ENCODE measurements at places on chromosomes 5 and 9.

DNA sequence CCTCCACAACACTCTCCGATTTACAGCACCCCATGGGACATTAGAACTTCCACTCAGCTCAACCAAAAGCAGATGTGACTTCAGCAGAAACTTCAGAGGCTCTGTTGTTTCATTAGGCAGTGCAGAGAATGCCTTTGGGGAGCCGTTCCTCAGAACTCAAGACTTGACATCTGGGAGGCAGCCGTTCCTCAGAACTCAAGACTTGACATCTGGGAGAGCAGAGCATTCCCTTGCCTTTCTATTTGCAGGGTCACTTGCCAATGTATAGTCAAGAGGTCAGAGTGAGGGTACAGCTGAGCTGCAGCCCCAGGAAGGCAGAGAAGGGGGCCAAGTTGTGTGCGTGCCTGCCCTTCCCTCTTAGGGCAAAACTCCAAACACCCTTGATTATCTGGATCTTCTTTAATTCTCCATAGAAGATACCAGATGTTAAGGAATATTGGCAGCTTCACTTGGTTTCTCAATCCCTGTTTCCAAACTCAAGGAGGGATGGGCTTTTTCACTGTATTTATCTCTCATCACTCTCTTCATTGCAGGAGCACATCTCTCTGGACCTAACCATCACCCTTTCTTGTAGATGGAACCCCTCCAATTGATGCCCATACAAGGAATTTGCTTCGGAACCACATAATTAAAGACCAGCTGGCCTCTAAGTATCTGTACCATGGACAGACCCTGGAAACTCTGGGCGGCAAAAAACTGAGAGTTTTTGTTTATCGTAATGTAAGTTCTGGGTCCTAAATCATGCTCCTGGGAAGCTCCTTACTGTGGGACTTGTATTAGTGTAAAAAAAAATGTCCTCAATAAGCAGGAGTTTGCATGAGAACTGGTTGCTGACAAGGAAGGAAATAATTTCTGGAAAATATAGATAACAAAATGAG lies 25.6 kb downstream of the TGFBI start:
- DNase-seq = no peak

DNA sequence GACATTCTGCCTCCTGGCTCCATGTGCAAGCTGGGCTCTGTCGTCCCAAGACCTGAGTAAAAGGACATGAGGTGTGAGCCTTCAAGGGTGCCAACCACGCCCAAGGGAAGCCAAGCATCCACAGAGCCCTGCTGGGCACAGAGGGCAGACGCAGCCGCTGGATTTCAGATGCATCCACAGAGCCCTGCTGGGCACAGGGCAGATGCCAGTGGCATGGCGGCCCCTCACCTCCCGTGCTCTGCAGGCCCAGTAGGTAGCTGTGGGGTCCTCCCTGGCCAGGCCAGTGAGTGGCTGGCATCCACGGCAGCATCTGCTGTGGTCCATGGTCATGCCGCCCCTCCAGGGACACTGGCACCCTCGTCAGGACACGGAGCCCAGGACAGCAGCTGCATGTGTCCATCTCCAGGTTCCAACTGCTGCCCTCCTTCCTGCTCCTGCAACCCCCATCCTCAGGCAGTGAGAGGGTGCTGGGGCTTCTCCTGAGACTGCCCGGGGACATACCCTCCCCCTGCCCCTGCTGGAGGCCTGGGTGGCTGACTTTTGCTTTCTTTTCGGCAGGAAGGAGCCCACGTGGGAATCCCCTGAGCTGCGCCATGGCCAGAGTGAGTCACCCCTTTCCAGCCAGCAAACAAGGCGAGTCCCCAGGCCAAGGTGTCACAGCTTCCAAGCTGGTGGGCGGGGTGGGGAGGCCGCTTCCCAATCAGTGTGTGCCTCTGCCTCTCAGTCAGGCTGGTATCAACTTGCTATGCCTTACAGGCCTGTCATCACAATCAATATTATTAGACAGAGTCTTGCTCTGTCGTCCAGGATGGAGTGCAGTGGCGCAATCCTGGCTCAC lies 4.0 kb upstream of the TRAF2 start:
- DNase-seq = peak; percentile 95

- peak; percentile 61 for DNase-seq
Observed at GRCh38 chr5:76831110-76831452, 12.3 kb downstream of the F2RL1 start.

GRCh38 chr5:113179156-113179555 lies 202.6 kb downstream of the DCP2 start:
- DNase-seq = no peak

DNA sequence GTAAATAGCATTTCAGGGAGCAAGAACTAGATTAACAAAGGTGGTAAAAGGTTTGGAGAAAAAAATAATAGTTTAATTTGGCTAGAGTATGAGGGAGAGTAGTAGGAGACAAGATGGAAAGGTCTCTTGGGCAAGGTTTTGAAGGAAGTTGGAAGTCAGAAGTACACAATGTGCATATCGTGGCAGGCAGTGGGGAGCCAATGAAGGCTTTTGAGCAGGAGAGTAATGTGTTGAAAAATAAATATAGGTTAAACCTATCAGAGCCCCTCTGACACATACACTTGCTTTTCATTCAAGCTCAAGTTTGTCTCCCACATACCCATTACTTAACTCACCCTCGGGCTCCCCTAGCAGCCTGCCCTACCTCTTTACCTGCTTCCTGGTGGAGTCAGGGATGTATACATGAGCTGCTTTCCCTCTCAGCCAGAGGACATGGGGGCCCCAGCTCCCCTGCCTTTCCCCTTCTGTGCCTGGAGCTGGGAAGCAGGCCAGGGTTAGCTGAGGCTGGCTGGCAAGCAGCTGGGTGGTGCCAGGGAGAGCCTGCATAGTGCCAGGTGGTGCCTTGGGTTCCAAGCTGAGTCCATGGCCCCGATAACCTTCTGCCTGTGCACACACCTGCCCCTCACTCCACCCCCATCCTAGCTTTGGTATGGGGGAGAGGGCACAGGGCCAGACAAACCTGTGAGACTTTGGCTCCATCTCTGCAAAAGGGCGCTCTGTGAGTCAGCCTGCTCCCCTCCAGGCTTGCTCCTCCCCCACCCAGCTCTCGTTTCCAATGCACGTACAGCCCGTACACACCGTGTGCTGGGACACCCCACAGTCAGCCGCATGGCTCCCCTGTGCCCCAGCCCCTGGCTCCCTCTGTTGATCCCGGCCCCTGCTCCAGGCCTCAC lies at the start of gene CA9:
CA9 (plus strand) TSS at position 797 of the 893 bp plus-strand sequence; CDS start at position 829, 32 bp downstream.
- peak; percentile 68 for DNase-seq

- DNase-seq = peak; percentile 86
Observed at GRCh38 chr5:32044939-32045338, 129.2 kb downstream of the GOLPH3 start.

DNA sequence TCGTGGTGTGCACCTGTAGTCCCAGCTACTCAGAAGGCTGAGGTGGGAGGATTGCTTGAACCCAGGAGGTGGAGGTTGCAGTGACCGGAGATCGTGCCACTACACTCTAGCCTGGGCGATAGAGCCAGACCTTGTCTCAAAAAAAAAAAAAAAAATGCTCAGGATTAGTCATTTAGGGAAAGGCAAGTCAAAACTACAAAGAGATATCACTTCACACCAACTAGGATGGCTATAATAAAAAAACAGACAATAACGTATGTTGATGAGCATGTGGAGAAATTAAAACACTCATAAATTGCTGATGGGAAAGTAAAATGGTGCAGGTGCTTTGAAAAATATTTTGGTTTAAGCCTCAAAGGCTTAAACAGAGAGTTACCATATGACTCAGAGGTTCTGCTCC lies 6.3 kb upstream of the ANKRD34B start:
- DNase-seq = no peak

GRCh38 chr5:179794171-179794570 lies 385 bp downstream of the LTC4S start:
- DNase-seq = no peak

- DNase-seq = no peak
Observed at GRCh38 chr9:113941526-113941925, 65.4 kb downstream of the ZNF618 start.
